ENCODE measurements at places on chromosomes 1 and 21.

DNA sequence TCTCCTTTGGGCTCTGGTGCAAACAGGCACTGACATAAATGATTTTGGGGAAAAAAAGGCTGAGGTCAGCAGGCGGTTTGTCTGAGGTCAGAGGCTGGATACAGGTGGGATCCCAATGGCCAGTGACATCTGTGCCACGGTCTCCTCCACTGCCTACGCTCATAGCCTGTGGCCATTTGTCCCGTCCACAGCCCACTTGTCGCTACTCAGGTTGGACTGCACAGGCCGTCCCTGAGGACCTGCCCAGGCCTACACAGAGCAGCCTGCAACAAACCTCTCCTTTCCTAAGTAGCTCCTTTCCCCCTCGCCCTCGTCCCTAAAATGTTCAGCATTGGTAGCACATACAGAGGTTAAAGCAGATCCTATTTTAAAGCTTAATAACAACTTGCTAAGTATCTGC is 150.7 kb downstream of the ZBTB18 start:
- no peaks in the 10 kb centered on the region for H3K27me3 ChIP-seq
- DNase-seq, result no peak
- H3K36me3 ChIP-seq, result no peaks in the 10 kb centered on the region
- H3K4me3 ChIP-seq, result no peak overlapping the region

DNA sequence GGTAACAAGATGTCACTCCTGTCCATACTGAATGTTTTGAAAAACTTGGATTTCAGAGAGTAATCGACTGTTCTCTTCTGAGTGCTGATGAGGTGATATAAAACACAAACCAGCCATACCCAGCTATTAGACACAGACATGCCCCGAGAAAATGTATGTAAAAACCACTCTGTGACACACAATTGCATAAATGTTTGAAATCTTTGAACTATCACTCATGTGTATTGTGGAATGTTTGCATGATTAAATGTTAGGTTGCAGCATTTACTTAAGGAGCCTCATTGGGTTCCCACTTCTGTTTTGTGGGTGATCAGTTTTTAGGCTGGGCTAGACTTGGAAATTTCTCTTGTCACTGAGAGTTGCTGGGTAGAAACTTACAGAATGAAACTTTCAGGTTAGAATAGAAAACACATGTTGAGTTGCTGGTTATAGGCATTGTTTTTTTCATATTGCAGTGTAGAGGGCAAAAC is 270.4 kb upstream of the B3GALT2 start:
- H3K4me3 ChIP-seq, result no peak overlapping the region
- no peak for DNase-seq
- H3K4me1 ChIP-seq, result no peaks in the 10 kb centered on the region
- no peaks in the 10 kb centered on the region for H3K36me3 ChIP-seq
- H3K27ac ChIP-seq, result no peak overlapping the region

DNA sequence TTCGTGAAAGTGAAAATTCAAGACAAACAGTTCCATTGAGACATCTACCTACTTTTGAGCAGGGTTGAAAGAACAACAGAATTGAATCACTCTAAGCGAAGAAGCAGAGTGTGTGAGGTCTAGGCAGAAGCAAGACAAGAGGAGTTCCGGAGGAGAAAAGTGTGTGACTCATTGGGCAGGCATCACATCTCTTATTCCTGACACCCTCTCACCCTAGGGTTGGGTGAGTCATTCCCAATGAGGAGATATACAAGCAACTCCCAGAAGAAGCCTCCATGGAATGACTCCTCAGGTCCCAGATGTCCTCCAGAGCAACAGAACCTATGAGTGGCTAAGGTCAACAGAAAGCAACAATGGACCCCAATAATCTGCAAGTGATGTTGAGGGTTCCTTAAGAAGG is 138.1 kb downstream of the TPR start:
- H3K36me3 ChIP-seq, result no peaks in the 10 kb centered on the region
- peak overlapping the region; percentile 51 for H3K27ac ChIP-seq
- peaks cover 31% of the 10 kb centered on the region for H3K4me1 ChIP-seq
- H3K27me3 ChIP-seq, result no peaks in the 10 kb centered on the region
- no peak overlapping the region for H3K4me3 ChIP-seq

DNA sequence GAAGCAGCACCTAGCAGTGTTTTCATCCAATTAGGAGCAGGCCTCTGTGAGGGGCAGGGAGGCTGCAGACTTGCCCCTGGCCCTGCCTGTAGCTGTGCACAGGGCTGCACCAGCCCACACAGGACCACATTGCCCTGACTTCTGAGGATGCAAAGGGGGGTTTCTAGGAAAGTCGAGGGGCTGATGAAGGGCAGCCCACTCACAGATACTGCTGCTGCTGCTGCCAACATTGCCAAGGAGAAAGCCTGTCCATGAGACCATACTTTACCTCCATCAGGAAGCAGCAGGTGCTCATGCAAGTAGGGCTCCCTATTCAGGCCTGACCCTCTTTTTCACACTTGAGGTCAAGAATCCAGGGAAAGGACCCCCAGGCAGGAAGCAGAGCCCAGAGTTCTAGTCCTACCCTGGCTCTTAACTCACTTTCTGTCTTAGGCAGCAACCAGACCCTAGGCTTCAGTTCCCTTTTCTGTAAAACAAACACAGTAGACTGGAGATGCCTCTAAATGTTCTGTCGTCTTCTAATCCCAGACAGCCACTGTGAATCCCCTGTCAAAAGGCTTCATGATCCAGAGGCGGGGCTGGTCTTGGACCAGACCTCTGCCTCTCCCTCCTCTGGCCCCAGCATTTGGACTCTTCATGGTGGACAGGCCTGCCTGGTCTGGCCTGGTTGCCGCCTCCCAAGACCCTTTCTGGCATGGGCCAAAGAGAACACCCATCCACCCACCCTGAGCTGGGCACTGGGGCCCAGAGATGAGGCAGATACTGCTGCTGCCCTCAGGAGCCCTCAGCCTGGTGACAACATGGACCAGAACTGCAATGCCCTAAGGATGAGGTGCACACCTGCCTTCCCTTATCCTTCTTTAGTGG is 120.2 kb downstream of the GLIS1 start:
- H3K4me3 ChIP-seq, result no peak overlapping the region
- no peaks in the 10 kb centered on the region for H3K4me1 ChIP-seq
- H3K27ac ChIP-seq, result no peak overlapping the region
- no peaks in the 10 kb centered on the region for H3K36me3 ChIP-seq
- DNase-seq, result no peak
- H3K27me3 ChIP-seq, result no peaks in the 10 kb centered on the region

DNA sequence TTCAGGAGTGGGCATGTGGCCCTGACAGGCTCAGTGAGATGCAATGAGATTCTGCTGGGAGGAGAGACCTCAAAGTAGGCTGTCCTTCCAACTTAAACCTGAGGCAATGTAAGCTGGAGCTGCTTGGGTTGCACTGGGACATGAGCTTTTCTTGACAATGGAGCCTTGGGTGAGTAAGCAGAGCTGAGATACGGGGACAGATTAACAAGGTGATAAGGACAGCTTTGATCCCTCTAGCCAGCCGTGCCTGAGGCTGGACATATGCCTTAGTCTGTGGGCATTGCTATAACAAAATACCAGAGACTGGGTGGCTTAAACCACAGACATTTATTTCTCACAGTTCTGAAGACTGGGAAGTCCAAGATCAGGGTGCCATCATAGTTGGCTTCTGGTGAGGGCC is 18.3 kb upstream of the NGF start:
- DNase-seq, result no peak
- H3K4me3 ChIP-seq, result no peak overlapping the region
- H3K4me1 ChIP-seq, result no peaks in the 10 kb centered on the region
- H3K27ac ChIP-seq, result no peak overlapping the region
- no peaks in the 10 kb centered on the region for H3K36me3 ChIP-seq

GRCh38 chr1:47416319-47417169 is 459 bp downstream of the FOXE3 start:
- DNase-seq, result no peak
- no peak overlapping the region for H3K27ac ChIP-seq
- H3K27me3 ChIP-seq, result peaks cover 51% of the 10 kb centered on the region
- H3K4me1 ChIP-seq, result no peaks in the 10 kb centered on the region
- H3K4me3 ChIP-seq, result no peak overlapping the region
- no peaks in the 10 kb centered on the region for H3K36me3 ChIP-seq

- H3K36me3 ChIP-seq, result no peaks in the 10 kb centered on the region
- H3K4me3 ChIP-seq, result no peak overlapping the region
- no peak for DNase-seq
These were observed 22.8 kb upstream of the TSPEAR start for GRCh38 chr21:44734026-44734745.

DNA sequence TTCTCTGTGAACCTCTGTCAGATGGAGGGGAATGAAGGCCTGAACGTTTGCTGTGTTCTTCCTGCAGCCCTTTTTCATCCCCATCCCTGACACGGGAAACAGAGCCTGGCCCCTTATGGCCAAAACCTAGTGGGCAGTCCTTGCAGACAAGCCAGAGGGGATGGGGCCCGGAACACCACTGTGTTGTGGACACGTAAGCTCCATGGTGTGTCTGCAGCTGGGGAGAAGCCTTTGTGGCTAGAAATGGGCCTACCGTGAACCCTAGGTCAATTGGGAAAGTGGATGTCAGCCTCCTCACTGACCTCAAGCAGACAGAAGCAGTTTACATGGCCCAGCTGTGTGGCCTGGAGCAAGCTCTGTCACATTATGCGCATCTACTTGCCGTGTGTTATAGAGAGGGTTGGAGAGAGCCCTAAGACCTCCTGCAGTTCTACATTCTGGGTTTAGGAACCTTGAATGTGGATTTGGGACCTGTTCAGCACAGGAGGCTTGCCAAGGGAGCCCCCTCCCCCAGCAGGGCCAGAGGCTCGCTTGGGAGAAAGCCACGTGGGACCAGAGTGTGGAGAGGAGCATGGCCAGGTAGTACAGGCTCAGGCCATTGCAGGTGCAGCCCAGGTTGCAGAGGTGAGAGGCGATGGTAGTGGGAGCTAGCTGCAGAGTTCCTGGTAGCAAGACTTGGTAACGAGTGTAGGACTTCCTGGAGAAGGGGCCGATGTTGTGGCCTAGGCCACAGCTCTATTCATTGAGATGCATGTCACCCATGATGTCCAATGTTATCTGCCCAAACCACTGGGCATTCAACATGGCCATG is 20.7 kb downstream of the PARS2 start:
- H3K36me3 ChIP-seq, result peaks cover 21% of the 10 kb centered on the region
- H3K27me3 ChIP-seq, result no peaks in the 10 kb centered on the region
- no peaks in the 10 kb centered on the region for H3K4me1 ChIP-seq
